ENCODE measurements at places on chromosomes 11 and 22. TPM values are rescaled to one million over a fixed set of nuclear protein-coding genes. Genes with fewer than 3 reads are reported as not detected.

Gene CBLIF
- not detected for total RNA-seq

- DNase-seq = no peak
These were observed 40.4 kb downstream of the RRAS2 start for GRCh38 chr11:14318581-14318981.

DNA sequence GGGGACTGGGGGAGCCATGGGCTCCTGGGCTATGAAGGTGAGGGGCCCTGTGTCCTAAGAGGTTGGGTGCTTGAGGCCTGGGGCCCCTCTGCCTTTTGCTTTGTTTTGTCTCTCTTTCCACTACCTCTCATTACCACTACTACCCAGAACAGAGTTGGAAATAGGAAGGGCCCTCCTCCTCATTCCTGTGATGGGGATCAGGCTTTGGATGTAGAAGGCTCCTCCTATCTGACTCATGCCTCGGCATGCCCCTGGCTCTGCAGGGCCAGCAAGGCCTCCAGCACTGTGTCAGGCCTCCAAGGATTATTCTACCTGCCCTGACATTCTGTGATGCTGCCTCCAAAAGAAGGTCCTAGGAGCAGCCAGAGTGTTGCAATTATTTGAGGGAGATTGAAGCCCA is 766 bp downstream of the IZUMO1R start:
- DNase-seq = no peak

Gene PDE3B
- 12.3 TPM for total RNA-seq

Gene XNDC1N
- total RNA-seq = 14.6 TPM

DNA sequence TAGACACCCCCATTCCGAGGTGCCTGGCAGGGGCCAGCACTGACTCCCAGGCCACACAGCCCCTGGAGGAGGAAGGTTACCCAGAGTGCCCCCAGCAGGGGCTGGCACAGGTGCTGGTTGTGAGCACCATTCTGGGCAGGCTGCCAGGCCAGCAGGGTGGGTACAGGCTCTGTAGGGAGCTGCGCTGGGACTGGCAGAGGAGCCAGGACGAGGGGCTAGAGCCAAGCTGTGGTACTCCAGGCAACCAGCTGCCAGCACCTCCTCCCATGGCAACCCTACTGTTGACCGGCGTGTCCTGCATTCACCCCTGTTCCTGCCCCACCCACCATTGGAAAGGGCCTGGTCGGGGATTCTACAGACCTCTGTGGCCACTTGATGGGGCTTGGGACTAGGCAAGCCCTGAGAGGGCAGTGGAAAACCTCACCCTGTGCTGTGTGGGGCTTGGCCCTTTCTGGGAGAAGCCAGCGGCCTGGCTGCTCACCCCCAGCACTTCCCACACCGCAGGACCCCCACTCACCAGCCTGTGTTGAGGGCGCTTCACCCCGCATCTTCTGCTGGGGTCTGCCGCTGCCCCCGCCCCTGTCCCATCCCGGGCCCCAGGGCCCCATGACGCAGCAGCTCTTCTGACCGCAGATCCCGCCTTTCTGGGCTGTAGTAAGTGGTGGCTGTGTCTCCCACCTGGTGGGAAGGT is 1.9 kb downstream of the CLDN5 start:
- no peak for DNase-seq

GRCh38 chr11:29268733-29269132 is 748.1 kb downstream of the KCNA4 start:
- no peak for DNase-seq

Gene WNT7B
- total RNA-seq = 11.2 TPM

DNA sequence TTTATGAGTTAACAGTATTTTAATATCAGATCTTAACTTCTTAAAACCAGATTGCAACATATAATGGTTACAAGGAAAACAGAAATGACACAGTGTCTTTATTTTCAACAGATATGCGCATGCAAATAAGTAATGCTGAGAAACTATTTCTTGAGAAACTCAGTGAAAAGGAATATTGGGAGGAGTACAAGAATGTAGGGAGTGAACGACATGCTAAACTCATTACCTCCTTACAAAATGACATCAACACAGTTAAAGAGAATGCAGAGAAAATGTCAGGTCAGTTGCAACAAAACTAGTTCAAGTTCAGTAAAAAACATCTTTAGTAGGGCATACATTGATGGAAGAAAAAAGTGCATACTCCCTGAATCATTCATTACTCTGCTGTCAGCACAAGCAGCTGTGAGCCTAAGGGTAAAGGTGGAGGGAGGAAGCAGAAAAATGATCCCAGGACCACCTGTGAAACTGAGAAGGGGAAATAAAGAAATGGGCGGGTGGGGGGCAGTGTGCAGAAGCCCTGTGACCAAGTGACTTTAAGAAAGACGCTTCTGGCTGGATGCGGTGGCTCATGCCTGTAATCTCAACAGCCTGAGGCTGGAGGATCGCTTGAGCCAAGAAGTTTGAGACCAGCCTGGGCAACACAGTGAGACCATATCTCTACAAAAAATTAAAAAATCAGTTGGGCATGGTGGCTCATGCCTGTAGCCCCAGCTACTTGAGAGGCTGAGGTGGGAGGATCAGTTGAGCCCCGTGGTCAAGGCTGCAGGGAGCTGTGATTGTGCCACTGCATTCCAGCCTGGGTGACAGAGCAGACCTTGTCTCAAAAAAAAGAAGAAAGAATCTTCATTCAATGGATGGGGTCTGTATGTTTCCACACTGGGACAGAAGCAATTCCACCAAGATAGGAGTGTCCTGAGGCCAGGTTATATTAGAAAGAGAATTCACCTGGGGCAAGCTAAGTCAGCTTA is 31.2 kb downstream of the CCDC83 start:
- no peak for DNase-seq

Gene DBX1
- total RNA-seq = not detected

DNA sequence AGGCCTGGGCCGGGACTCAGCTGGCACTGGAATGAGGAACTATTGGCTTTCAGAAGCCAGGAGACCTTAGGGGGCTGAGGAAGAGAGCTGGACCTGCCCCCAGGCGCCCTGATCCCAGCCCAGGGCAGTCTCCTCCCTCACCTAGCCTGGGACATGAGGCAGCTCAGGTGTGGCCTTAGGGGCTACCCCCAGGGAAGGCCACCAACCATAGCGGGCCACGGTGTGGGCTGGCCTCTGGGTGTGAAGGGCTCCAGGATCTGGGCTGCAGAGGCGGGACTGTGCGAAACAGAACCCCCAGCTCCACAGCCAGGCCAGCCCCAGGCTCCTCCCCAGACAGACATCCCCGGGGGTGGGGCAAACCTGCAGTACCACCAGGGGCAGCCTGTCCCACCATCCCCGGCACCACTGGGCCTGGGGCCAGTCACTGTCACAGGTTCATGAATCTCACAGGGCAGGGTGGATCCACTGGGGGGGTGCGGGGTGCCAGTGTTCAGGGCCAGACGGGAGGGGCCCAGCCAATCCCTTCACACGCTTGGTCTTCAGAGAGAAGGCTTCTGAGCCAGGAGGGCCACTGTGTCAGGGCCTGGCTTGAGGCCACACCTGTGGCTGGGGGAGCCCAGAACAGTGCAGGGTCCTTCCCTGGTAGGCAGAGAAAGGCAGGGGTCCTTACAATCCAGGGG is 3.5 kb downstream of the PLXNB2 start:
- DNase-seq = no peak

DNA sequence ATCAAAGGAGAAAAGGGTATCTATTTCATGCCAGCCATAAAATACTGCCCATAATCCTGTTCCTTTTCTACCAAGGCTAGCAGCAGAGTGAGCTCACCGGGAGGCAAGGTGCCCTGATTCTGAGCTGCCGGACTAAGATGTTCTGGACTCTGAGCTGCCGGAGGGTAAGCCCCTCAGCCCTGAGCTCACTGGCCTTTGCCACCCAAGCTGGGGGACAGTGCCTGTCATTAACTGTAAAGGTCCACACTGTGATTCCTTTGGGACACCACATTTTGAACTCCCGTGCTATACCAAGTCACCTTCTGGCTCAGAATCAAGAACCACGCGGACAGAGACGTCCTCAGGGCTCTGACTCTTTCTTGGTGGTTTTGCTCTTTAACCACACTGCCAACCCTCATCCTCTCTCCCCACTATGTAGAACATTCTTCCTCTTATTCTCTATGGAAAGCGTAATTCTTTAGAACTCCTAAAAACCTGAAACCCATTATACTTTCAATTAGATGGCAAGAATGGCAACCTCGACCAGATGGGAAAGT is 88.4 kb upstream of the BID start:
- no peak for DNase-seq

DNA sequence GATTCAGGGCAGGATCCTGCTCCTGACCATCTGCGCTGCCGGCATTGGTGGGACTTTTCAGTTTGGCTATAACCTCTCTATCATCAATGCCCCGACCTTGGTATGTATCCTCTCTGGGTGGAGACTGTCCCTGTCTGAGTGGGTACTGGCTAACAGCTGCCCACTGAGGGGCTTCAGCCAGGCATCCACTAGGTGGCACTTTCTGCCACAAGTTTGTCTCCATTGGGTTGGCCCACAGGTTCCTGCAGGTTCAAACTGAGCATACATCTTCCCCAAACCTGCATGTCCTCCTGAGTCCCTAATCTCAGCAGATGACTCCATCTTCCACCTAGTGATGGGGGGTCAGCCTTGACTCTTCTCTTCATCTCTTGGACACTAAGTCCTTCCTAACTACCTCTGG is 4.4 kb downstream of the SLC2A11 start:
- no peak for DNase-seq

DNA sequence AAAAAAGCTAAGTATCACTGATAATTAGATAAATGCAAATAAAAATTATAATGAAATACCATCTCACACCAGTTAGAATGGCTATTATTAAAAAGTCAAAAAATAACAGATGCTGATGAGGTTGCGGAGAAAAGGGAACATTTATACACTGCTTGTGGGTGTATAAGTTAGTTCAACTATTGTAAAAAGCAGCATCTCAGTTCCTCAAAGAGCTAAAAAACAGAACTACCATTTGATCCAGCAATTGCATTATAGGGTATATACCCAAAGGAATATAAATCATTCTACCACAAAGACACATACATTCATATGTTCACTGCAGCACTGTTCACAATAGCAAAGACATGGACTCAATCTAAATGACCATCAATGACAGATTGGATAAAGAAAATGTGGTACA is 120.3 kb upstream of the ZBED5 start:
- no peak for DNase-seq

DNA sequence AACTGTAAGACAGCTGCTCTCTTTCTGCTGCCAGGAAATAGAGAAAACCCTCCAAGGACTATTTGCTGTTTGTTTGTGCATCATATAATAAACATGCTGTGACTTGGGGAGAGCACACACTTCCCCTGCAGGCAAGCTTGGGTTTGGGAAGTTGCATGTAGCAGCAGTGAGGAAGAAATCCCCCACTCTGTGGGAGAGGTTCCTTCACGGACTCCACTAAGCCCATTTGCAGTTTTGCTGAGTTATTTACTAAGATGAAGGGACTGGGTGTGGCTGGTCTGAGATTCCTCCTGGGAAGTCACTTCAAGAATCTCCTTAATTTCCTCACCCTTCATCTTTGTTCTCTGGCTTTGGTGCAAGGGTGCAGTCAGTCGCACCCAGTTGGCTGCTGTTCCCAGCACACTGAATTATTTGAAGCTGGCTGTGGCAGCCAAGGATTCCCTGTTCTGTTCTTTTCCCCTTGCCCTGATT is 104.9 kb downstream of the ARFGAP2 start:
- DNase-seq = no peak

GRCh38 chr22:30561402-30562189 is 12.9 kb downstream of the GAL3ST1 start:
- DNase-seq = no peak

GRCh38 chr22:46674906-46675305 is 54.7 kb downstream of the GRAMD4 start:
- DNase-seq = no peak

DNA sequence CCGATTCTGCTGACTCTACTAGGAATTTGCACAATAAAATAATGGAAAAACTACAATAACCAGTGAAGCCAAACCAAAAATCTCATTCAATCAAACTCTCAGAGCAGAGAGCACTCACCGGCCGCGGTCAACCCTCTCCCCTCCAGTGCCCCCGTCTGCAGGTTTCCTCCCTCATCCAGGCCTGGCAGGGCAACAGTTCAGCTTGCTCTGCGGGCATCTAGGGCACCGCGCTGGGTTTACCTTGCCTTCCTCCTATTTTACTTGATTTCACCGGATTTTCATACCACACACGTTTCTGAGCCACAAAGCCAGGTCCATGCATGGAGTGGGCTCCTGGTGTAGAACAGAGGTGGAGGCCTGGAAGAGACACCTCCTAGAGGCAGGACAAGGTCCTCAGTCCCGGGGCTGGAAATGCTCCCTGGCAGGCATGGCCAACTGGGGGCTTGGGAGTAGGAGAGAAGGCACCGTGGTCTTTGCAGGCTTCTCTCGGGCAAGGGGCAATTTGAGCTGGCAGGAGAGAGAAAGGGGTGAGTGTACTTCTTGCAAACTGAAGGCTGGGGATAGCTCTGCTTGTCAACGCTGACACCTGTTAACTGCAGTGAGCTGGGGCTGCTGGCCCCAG is 938.4 kb downstream of the BRD1 start:
- DNase-seq = no peak

Gene MS4A2
- total RNA-seq = not detected

DNA sequence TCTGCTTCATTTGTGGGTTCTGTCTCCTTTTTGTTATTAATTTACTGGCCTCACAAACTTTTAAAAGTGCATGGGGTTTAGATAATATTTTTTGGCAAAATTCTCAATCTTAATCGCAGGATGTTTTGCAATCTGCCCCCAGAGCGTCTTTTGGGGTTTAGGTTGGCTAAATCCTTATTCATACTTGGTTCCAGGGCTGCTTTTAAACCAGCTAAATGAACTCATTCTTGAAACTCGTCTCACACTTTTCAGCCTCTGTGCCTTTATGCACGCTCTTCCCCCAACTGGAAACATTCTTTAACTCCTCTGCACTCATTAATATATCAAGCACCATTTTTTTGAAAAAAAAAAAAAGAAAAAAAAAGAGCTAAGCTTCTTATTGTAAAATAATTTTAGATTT is 131.7 kb downstream of the KIF18A start:
- DNase-seq = no peak

- no peak for DNase-seq
These were observed 48.1 kb upstream of the ME3 start for GRCh38 chr11:86720546-86720945.

DNA sequence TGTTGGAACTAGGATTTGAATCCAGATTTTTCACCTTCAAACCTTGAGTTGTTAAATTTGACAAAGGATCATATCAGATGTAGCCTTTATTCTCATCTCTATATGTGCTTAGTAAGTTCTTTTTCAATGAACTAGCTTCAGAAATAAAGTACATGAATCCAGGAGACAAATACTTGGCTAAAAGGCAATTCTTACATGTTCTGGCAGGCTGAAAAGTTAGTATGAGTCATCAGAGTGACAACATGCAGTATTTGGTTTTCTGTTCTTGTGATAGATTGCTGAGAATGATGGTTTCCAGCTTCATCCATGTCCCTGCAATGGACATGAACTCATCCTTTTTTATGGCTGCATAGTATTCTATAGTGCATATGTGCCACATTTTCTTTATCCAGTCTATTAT is 40.4 kb downstream of the BBOX1 start:
- DNase-seq = no peak

Gene SCGB2A2
- total RNA-seq = not detected

DNA sequence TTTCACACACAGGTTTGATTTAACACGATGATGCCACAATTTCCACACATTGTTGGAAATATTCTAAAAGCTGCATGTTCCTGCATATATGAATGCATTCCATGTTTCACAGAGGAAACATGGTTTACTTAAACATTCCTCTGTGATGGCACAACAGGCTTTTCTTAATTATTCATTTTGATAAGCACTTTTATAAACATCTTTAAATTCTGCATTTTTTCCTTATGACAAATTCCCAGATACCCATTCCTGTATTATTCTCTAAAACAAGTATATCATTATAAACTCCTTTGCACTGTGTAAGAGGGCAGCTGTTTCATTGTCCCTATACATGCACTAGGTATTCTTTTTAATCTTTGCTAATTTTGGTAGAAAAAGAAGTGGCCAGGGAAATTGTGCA is 532.3 kb downstream of the SOX6 start:
- no peak for DNase-seq

Gene CALCA
- total RNA-seq = not detected

All from mesothelial cell of epicardium (in vitro differentiated cells).